Coronary artery (tissue), 2 donors: ENCODE measurements at places on chromosomes 7 and 10.

DNA sequence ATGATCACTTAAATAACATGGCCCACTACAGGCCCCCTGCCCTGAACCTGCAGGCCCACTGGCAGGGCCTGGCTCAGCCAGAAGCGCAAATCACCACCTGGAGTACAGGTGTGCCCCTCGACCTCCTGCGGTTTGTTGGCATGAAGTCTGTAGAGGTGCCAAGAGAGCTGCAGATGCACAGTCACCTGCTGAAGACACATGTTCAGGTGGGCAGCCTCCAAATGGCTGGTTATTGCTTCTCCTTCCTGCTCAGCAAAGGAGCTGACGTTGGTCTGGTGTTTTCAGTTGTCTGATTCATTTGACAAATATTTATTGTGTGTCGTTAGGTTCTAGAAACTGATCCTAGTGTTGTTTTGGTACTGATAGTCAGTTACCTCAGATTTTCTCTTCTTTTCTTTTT lies 29.0 kb downstream of the DHTKD1 start:
- DNase-seq = no peak

GRCh38 chr10:5364374-5364773 lies 392 bp upstream of the UCN3 start:
- no peak for DNase-seq

- no peak for DNase-seq
Measured at GRCh38 chr7:31059551-31059950, 7.4 kb downstream of the ADCYAP1R1 start.

- DNase-seq = no peak
Measured at GRCh38 chr10:441659-442058, 247.8 kb downstream of the DIP2C start.

GRCh38 chr10:22481687-22482539 lies 136.6 kb downstream of the SPAG6 start:
- no peak for DNase-seq

DNA sequence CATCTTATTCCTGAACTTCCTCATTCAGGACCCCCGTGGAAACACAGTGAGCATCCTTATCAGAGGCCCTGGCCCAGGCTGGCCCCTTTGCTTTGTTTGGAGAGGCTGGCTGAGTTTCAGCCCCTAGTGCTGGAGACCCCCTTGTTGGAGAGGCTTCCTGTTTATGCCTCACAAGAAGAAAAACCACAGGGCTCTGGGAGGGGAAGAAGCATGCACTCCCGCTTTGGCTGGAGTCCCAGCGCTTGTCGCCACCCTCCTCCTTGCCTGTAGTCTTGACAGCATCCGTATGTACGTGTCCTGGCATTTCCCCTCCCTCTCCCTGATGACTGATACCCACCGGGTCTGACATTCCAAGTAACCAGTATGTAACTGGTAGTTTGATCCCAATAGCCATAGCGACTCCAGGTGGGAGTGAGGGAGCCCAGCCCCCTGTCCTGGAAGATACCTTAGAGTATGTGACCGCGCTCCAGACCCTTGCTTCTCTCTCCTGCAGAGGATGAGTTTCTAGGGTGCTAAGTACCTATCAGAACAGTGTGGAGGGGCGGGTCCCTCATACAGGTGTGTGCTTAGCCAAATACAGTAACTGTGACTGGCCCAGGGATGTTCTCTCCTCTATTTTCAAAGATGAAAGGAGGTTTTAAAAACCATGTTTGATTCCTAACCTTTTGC lies 6.9 kb upstream of the ATP6V0E2 start:
- no peak for DNase-seq

DNA sequence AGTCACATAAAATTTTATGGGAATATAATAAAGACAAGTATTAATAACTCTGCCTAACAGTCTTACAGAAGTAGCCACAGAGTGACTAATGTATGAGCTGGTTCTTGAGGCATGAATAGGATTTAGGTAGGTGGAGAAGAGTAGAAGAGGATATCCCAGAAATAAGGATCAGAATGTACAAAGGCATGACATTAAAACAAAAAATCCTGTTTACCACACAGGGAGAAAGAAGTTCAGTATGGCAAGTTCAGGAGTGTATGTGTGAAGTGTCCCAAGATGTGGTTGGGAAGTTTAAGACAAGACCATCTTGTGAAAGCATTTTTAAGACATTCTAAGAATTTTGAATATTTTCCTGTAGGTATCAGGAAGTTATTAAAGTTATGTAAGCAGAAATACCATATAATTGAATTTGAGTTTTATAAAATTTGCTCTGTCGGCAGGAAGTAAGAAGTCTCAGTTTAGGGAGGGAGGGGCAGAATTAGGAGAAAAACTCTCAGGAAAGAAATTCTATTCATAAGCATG lies 64.7 kb upstream of the CAV2 start:
- no peak for DNase-seq

DNA sequence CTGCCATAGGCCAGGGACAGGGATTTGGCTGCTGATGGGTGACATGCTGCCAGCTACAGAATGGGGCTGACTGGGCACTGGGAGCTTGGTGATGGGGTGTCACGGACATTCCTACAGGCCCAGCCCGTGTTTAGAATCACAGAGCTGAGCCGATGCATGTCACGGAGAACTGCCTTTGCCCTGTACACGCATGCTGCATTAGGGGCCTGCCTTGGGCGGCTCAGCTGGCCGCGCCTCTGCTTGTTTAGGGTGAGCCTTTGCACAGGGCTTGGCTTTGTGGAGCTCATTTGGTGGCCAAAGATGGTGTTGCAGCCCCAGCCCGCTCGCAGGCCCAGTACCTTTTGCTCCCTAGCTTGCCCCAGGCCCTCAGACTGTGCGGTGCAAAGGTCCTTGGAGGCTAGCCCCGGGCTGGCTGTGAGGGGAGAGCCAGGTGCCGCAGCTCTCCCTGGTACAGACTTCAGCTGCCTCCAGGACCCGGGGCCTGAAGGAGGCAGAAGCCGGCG lies 108.4 kb upstream of the BTBD16 start:
- no peak for DNase-seq

- DNase-seq = no peak
Measured at GRCh38 chr7:138138244-138138643, 62.0 kb downstream of the AKR1D1 start.

GRCh38 chr7:130288829-130289228 lies 4.1 kb upstream of the CPA4 start:
- DNase-seq = no peak

- no peak for DNase-seq
Measured at GRCh38 chr10:71232089-71232998, 20.0 kb downstream of the UNC5B start.

GRCh38 chr7:154859747-154860620 lies 142.9 kb downstream of the PAXIP1 start:
- no peak for DNase-seq

- no peak for DNase-seq
Measured at GRCh38 chr7:157900011-157900410, 563.2 kb downstream of the DNAJB6 start.

GRCh38 chr10:69878038-69878437 lies 76.3 kb downstream of the COL13A1 start:
- DNase-seq = no peak

DNA sequence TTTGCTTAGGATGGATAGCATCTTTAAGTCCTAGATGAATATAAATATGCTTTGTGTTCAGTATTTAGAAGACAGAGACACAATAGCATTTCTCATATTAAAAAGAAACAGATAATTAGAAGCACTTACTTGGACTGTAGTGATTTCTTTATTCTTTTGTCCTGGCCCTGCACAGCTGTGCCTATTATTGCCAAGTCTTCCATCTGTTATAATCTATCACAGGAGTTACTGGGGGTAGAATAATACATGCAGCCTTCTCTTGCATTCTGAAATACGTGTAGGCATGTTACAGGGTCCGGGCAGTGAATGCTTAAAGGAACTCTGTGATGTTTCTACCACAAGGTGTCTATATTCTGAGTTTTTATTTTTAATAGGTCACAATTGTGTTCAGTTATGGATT lies 461.5 kb upstream of the COBL start:
- DNase-seq = no peak

DNA sequence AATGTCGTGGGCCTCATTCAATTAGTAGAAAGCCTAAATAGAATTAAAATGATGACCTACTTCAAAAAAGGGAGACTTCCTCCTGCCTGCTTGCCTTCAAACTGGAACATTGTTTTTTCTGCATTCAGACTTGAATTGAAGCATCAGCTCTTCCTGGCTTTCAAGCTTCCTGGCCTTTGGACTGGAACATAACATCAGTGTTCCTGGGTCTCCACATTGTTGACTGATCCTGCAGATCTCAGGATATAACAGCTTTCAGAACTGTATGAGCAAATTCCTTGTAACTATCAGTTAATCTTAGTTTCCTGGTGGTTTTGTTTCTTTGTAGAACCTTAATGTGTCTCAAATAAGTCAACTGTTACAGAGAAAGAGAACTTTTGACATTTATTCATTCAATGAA lies 18.6 kb downstream of the MAGI2 start:
- no peak for DNase-seq

GRCh38 chr7:44150966-44151941 lies 10.1 kb upstream of the MYL7 start:
- DNase-seq = peak; percentile 65

- no peak for DNase-seq
Measured at GRCh38 chr7:22662036-22662435, 65.0 kb upstream of the IL6 start.

- DNase-seq = no peak
Measured at GRCh38 chr10:59346321-59346720, 16.0 kb downstream of the FAM13C start.

DNA sequence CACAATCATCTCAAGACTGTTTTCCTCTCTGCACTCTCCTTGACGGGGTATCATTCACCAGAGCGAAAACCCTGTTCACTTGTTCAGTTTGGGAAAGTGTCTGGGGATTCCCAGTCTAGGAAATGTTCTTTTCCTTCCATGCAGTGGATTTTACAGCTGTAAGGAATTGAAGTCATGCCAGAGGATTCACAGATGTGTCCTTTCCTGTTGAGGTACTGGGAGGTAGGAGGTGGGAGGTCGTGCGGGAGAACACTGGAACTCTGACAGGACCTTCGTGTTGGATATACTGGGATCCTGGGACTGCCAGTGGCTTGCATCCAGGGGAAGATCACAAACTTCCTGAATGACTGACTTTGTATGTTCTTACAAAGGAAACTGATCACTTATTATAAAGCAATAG lies 185.5 kb downstream of the BMPER start:
- no peak for DNase-seq

DNA sequence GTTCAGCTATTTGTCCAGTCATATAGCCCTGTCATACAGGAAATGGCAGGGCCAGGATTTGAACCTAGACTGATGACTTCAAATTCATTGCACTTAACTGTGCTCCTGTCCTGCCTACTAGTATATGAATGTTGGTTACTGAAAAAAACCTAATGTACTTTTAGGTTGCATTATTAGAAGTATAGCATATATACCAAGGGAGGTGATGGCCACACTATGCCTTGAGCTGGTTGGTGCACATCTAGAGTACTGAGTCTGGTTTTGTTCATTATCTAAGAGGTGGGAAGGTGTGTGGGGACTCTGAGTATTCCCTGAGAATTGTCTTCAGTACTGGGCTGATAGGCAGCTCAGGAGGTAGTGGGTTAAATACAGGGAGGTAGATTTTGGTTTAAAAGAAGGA lies 88.0 kb downstream of the NEURL1 start:
- no peak for DNase-seq

GRCh38 chr10:79111427-79111826 lies 42.7 kb downstream of the ZMIZ1 start:
- no peak for DNase-seq

GRCh38 chr7:35448486-35448885 lies 194.6 kb upstream of the TBX20 start:
- no peak for DNase-seq

DNA sequence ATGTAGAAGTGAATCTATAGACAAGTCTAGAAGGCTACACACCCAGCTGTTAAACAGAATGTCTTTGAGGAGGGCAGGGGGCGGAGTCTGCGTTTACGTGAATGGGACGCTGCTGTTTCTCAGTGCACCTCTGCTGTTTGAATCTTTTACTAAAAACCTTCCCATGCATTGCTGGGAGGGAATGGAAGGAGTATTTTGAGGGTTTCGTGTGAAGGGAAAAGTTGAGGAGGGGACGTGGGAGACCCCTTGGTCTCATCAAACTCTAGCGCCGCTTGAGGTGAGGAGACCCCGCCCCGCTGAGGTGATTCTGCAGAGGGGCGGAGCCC lies 492 bp upstream of the VCL start:
- DNase-seq = no peak

DNA sequence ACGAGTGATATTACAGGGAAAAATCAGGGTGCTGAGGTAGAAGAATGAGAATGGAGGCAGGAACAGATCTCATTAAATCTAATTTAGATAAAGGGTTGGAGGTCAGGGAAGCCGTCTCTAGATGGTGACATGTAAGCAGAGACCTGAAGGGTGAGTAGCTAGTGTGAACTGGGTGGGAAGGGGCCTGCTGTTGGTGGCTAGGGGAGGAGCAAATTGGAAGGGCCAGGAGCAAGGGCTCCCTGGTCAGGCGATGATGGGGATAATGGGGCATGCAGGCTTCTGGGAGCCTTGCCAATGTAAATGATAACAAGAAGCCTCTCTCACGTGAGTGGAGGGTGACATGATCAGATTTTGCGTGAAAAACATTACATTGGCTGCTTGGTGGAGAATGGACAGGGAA lies 76.3 kb downstream of the WDFY4 start:
- no peak for DNase-seq

DNA sequence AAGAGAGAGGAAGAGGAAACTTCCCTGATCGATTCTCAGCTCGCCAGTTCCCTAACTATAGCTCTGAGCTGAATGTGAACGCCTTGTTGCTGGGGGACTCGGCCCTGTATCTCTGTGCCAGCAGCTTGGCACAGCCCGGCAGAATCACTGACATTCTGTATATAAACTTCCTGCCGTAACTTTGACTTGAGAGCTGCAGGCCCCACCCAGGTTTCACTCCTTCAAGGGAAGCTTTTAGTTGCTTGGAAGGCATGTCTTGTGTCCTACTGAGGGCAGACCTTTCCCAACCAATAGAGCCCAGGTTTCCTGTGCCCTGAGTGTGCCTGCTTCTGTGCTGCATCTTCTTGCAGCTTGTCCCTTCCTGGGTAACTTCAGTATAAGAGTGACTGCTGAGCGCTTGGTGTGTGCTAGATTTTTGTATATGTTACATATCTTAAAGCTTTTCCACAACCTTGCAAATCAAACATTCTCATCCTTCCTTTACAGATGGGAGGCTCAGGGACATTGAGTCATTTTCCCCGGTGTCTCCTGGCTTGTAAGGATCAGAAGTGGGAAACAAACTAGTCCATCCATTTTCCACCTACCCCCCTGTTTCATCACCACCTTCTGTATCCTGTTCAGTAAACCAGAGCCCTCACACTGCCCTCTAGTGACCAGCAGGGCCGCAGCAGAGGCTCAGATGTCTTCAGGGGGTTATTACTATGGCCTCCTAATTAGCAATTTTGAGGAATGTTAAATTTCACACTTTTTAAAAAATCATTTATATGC lies 225.2 kb upstream of the PRSS58 start:
- no peak for DNase-seq

GRCh38 chr10:117214401-117214800 lies 17.1 kb downstream of the KCNK18 start:
- no peak for DNase-seq

- no peak for DNase-seq
Measured at GRCh38 chr10:29543715-29544114, 91.1 kb downstream of the SVIL start.
